ENCODE measurements at places on chromosomes 5 and 9. TPM values are rescaled to one million over a fixed set of nuclear protein-coding genes. Genes with fewer than 3 reads are reported as not detected.

SPATA31D4 gene
- total RNA-seq: not detected

FAM163B gene
- not detected for total RNA-seq

RFESD gene
- 2.7 TPM for total RNA-seq

CTNNAL1 gene
- 182 TPM for total RNA-seq

ARHGEF37 gene
- 2.7 TPM for total RNA-seq

PLCXD3 gene
- 0.46 TPM for total RNA-seq

ALDH1B1 gene
- 47.5 TPM for total RNA-seq

SLC28A3 gene
- total RNA-seq: 0.58 TPM

RNF183 gene
- total RNA-seq: not detected

MEIKIN gene
- not detected for total RNA-seq

SPATA31E1 gene
- total RNA-seq: not detected

GPR150 gene
- total RNA-seq: not detected

GBGT1 gene
- 10.0 TPM for total RNA-seq

DNAH5 gene
- total RNA-seq: 1.7 TPM

RAD23B gene
- 62.8 TPM for total RNA-seq

LRRC70 gene
- not detected for total RNA-seq

F12 gene
- 12.9 TPM for total RNA-seq

PCDHB13 gene
- 0.23 TPM for total RNA-seq

SHOC1 gene
- total RNA-seq: 0.07 TPM

TNC gene
- total RNA-seq: 68.9 TPM

LOX gene
- 14.9 TPM for total RNA-seq

Data from epithelial cell of proximal tubule (primary cell).